Activated CD8-positive, alpha-beta memory T cell treated with anti-CD3 and anti-CD28 coated beads, Interleukin-2, amount 10 ng/mL, durations not matched to agents 7 days and 5 days (primary cell): ENCODE measurements at places on chromosomes 5 and 9. TPM values are rescaled to one million over a fixed set of nuclear protein-coding genes. Genes with fewer than 3 reads are reported as not detected.
A peak's percentile ranks its signal among the peaks of the same experiment; 100 is the strongest.

The C9 gene
- total RNA-seq: not detected

- DNase-seq: no peak
Measured at GRCh38 chr5:151917904-151918303, 6.7 kb downstream of the GLRA1 start.

GRCh38 chr5:71839096-71839884 is 120.2 kb downstream of the CARTPT start:
- no peak for DNase-seq

The ANKRD33B gene
- total RNA-seq: 13.8 TPM

GRCh38 chr9:76687861-76688391 is 76.3 kb upstream of the PCA3 start:
- peak; percentile 41 for DNase-seq

DNA sequence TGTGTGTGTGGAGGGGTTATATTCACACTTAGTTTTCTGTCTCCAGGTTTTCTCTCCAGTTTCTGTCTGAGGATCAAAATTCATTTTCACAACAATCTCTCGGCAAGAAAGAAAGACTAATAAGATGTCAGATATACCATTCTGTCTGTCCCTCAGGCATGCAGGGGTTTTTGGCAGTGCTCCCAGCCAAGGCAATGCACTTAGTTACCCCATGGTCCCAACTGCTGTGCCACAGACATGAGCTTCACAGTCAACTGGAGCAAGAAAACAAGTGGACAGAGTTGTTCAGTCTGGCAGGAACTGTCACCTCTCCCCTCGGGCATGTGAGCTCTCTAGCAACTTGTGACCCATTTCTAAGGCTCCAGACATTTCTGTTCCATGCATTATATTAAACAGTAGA is 101.7 kb upstream of the LHFPL2 start:
- DNase-seq: no peak

DNA sequence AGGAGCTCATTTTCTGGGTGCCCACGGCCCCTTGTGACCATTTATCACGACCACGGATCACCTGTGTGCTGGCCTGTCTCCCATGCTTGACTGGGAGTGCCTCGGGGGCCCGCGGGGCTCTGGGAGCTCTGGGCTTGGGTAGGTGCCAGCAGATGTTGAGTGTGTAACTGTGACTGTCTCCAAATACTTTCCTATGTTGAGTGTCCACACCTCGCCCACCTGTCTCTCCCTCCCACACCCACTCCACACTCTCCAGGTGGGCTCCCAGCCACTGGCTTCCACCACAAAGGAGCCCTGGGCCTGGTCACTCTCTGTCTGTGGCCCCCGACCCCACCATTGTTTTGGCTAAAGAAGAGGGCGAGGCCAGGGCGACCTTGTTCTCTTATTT is 196.4 kb downstream of the CDK5RAP2 start:
- no peak for DNase-seq

DNA sequence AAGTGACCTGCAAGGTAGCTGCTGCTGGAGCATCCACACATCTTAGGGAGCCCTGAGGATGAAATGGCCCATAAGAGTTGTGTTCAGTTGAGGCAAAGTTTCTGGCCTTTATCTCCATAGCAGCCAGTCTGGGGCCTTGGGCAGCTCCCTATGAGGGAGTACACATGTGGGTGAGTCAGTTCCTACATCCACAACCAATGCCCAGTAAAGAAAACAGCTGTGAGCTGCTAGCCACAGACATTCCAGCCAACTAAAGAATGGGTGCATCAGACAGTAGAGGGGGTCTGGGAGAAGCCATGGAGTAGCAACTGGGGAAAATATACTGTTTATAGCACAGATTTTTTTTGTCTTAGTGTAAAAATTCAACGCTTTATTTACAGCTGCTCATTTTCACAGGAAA is 720.7 kb downstream of the TLE1 start:
- no peak for DNase-seq

DNA sequence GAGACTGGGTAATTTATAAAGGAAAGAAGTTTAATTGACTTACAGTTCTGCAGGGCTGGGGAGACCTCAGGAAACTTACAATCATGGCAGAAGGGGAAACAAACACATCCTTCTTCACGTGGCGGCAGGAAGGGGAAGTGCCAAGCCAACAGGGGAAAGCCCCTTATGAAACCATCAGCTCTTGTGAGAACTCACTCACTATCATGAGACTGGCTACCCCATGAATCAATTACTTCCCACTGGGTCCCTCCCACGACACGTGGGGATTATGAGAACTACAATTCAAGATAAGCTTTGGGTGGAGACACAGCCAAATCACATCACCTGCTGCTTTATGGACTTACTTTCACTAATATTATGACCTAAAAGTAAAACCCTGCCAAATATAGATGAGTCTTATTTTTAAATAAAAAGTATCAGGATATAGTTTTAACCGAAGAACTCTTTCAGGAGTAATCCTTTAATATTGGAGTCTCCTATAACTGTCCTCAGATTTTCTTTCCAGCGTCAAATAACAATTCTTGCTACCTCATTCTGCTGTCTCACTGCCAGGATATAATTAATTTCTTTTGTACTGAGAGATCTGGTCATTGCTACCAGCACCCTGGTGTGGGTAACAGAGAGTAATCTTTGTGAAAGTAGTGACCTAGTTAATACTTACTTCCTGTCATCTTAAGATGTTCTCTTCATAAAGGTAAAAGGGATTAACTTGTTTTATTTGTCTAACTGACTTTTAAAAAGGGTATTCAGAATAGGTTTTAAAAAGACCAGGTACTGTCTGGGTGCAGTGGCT is 68.6 kb downstream of the NLN start:
- DNase-seq: no peak

The LHFPL2 gene
- not detected for total RNA-seq

DNA sequence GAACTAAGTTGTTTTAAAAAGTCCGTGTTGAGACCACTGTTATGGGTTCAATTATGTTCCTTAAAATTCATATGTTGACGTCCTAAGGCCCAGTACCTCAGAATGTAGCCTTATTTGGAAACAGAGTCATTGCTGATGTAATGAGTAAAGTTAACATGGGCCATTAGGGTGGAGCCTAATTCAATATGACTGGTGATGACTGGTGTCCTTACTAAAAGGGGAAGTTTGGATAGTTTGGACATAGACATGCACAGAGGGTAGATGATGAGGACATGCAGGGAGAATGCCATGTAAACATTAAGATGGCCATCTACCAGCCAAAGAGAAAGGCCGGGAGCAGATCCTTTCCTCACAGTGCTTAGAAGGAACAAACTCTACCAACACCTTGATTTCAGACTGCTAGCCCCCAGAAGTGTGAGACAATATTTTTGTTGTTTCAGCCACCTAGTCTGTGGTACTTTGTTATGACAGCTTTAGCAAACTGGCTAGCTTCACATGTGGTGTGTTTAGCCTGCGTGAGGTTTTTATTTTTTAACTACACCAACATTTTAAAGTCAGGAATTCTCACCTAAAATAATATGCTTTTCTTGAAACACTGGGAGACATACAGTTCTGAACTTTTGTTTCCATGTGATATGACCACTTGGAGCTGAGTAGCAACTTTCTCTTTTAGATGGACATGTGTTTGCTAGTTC is 135.3 kb downstream of the YIPF5 start:
- no peak for DNase-seq

DNA sequence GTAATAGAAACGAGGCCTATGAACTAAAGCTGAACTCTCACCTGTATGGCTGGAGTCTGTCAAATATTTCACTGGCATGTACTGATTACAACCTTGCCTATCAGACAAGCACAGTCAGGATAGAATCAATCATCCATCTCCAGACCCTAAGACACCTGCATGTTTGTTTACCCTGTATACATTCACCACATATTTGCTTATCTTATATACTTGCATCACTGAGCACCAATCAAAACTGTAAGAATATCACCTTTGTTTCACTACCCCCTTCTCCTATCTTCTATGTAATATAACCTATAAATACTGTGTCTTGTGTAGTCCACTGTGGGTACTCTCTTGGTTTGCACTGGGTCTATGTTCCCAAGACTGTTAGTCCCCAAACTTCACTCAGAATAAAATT is 1085.7 kb downstream of the TAF11L14 start:
- DNase-seq: no peak

DNA sequence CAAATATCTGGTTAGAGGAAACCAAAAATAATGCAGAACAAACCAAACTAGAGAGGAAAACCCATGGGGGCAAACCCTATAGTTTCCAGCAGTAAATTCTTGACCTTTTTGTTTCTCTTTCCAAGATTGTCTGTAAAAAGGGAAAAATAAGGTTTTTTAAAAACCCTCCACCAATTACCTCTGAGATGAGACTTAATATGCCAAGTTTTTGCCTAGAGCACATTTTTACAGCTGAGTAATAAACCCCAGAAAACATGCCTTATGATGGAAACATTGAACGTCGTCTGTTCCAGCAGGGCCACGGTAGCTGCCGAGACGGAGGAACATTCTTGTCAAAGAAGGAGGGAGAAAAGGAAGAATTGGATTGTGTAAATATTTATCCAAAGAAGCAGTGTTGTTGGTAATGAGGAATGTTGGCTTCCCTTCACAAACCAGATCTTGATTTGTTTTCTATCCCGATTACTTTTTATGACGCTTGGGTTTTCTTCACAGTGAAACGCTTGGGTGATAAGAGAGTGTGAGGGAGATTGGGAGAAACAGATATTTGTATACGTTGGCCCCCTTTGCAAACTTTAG is 17.3 kb upstream of the MSX2 start:
- no peak for DNase-seq

DNA sequence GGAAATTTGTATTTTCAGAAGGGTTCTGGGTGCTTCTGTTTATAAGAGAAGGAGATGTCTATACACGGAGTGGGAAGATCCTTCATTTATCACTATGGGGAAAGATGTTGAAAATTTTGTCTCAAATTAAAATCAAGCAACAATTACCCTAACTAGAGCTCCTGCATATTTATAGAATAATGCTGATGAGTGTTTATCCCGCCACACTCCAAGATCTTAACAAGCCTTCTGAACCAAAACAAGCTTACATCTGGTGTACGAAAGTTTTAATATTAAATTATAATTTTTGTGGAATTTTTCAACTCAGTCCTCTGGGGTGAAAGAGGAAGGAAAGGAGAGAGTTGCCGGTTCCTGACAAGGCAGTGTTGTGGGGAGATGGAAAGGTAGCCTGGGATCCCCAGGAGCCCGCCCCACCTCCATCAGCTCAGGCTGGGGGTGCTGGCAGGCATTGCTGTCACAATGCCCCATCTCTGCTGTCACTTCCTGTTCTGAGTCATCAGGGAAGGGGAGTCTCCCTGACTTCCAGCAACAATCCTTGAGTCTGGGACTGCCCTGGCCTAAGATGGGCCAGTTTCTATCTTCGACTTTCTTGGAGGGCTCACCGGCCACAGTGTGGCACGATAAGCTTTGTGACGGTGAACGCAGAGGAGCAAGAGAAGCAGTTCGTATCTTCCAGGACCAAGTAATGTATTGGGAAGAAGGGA is 64.5 kb downstream of the ERAP1 start:
- DNase-seq: no peak

The CCNB1 gene
- 171 TPM for total RNA-seq

DNA sequence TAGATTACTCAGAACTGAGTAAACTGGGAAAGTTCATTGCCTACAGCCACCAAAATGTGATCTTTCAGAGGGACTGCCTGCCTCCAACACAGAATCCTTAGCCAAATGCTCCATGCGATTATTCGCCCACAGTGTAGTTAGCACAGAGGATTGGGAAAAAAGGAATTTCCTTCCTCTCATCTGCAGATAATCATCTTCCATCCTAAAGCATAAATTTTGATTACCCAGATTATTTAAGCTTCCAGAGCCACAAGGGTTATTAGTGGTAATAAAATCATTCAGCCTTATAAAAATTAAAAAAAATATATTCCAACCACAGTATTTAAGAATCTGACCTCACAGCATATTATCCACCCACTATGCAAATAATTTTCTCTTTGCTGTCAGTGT is 285.3 kb upstream of the GRAMD2B start:
- no peak for DNase-seq

The TRPM3 gene
- not detected for total RNA-seq

The ARHGEF37 gene
- 1.1 TPM for total RNA-seq

GRCh38 chr9:91746357-91746756 is 203.7 kb downstream of the ROR2 start:
- DNase-seq: no peak

GRCh38 chr9:134517069-134517680 is 124.4 kb upstream of the COL5A1 start:
- DNase-seq: no peak

The C1QTNF3 gene
- 2.7 TPM for total RNA-seq

GRCh38 chr9:85897848-85898247 is 43.1 kb upstream of the NAA35 start:
- DNase-seq: no peak

The CACNA1B gene
- not detected for total RNA-seq

The MEIKIN gene
- not detected for total RNA-seq

- DNase-seq: no peak
Measured at GRCh38 chr5:118604106-118604505, 384.2 kb downstream of the DTWD2 start.

The LCN12 gene
- total RNA-seq: 1.2 TPM

DNA sequence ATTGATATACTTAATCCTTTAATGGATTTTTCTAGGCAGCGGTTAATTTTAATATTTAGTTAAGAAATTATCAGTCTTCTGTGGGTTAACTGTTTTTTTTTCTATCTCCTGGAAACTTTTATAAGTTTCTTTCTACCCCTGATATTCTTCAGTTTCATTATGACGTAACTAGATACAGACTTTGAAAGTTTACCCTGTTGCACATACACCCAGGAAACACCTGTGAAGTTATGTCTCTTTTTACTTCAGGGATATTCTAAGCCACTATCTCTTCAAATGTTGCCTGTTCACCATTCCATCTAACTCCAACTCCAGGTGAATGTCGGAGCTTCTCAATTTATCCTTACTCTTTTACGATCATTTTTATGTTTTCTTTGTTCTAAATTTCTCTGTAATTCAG is 329.0 kb downstream of the ICE1 start:
- DNase-seq: no peak

DNA sequence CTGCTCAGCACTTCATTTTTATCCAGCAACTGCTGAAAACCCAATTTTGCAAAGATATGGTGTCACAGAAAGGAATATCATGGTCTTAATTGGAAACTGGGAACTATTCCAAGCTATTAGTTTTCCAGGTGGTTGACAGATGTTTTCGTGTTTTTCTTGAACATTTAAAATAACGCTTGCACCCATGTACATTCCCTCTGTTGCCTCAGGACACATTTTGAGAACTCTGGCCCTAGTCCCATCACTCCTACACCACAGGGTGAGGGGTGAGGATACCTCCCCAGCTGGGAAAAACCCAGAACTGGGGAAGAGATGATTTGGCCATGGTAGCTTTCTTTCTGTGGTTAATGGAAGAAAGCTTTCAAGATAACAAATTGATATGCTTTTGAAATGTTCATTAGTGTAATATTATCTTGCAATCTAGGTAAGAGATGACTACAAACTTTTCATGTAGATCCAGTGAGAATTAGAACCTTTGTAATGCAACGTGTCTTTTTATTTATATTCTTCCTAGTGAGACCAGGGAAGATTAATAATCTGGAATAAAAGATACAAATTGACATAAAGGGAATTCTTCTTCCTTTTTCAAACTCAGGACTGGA is 627.0 kb downstream of the RAB3C start:
- no peak for DNase-seq
